Stimulated activated CD8-positive, alpha-beta memory T cell treated with anti-CD3 and anti-CD28 coated beads, Interleukin-2, amount 100 ng/mL, for 1 hour (primary cell): ENCODE measurements at places on chromosomes 2 and 18.

DNA sequence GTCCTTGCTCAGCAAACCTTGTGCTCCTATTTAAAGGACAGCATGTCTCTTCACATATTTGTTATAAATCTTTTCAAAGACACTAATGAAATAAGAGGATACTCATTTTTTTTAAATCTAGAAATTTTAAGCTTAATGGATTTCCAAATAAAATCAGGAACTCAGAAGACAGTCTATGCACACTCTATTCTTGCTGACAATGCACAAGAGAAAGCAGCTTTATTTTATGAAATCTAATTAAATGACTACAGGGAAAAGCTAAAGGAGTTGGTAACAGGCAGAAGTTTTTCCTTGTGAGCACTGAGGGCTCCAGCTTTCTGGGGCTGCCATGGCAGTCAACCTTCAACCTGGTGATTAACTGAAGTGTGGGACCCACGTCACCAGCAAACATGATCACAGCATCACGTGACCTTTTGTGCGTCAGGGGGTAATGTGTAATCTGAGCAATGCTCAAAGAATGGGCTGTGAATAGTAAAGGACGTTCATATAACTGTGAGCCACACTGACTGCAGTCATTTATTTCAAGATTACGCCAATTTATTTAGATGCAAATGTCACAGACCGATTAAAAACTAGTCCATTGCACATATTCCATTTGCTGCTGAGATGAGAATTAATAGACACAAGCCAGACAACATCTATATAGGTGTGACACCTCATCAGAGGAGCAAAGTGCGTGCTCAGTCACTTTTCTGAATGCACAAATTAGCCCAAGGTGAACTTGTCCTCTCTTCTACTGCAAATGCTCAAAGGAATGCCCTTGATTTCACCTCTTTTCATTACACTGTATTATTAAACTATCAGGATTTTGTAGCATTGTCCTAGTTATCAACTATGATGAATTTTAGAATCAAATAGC, 11.6 kb upstream of the DNER start:
- no peak for DNase-seq

DNA sequence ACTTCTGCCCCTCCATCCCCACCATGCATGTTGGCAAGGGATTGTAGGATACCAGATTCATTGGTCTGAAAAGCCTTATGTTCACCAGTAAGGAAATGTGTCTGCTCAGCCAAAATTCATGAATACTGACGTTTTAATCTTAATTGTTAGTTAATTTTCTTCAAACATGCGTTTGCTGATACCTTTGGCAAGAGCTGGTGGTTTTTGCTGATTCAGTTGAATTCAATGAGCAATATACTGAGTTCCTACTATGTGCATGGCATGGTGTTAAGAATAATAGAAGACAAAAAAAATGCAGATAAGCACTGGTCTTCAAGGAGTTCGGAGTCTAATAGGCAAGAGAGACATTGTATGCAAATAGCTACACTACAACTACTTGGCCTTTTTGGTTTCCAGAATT, 811.6 kb downstream of the BCL11A start:
- no peak for DNase-seq

DNA sequence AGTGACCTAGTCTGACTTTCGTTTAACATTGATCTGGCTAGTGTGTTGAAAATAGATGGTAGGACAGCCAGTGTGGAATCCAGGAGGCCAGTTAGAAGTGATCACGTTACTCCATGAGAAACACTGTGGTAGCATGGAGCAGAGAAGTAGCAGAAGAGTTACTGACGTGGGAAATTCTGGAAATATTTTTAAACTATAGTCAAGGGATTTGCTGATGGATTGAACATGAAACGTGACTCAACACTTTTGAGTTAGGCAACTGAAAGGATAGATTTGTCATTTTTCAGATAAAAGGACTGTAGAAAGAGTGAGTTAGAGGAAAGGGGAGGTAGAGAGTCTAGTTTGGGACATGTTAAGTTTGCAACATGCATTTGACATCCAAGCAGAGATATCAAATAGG, 130.4 kb downstream of the IRS1 start:
- no peak for DNase-seq

DNA sequence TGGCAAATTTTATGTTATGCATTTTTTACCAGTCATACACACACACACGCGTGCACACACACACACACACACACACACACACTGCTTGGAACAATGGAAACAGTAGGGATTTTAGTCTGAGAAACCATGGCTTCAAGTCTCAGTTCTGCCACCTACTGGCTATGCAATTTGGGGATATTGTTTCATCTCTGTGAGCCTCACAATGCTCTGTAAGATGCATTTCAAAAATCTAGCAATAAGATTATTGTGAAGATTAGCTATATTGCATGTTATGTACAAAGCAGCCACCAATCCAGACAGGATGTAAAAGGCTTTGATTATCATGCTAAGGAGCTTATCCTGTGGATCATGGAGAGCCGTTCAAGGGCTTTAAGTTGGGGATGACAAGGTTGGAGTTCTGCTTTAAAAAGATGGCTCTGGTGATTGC, 401.4 kb downstream of the NBAS start:
- no peak for DNase-seq

GRCh38 chr18:11950824-11951223, 30.5 kb upstream of the IMPA2 start:
- no peak for DNase-seq

GRCh38 chr2:80117401-80117800, 187.2 kb downstream of the LRRTM1 start:
- DNase-seq, result no peak

- DNase-seq, result no peak
These were observed 50.8 kb upstream of the TMEM87B start for GRCh38 chr2:112004253-112004645.

GRCh38 chr2:96623116-96623515, 15.0 kb downstream of the KANSL3 start:
- DNase-seq, result no peak

GRCh38 chr2:235300368-235301201, 193.3 kb upstream of the AGAP1 start:
- no peak for DNase-seq

GRCh38 chr2:174829550-174829949, 65.3 kb upstream of the CHRNA1 start:
- DNase-seq, result no peak

- DNase-seq, result no peak
These were observed 67.6 kb upstream of the ZCCHC2 start for GRCh38 chr18:62455222-62455621.

GRCh38 chr2:71561441-71562267, 108.3 kb downstream of the DYSF start:
- no peak for DNase-seq

GRCh38 chr2:28360058-28360717, 32.5 kb upstream of the FOSL2 start:
- no peak for DNase-seq

DNA sequence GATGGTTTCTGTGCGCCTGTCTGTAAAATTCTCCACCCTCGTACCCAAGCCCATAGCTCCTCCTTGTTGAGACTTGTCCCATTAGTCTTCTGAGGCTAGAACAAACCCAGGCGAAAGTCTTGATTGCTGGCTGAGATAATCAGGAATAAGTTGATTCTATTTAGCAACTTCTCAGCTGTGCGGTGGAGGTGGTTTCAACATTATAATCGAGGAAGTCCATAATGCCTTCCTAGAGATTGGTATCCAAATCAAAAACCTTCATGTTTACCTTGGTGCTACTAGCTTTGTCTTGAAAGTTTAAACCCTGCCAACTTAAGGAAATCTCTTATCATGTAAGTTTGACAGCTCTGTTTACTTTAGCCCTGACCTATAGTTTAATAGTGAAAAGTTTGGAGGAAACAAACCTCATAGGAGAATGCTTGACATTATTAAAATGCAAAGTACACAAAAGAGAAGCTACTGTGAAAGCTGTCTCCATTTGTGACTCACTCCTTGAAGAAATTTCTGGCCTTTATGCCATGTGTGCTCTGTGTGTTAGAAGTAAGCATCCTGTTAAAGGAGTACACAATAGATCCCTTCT, 36.6 kb upstream of the DSC1 start:
- no peak for DNase-seq

GRCh38 chr2:102837626-102838198, 75.9 kb downstream of the TMEM182 start:
- no peak for DNase-seq

GRCh38 chr2:163467251-163467630, 268.6 kb downstream of the FIGN start:
- no peak for DNase-seq

DNA sequence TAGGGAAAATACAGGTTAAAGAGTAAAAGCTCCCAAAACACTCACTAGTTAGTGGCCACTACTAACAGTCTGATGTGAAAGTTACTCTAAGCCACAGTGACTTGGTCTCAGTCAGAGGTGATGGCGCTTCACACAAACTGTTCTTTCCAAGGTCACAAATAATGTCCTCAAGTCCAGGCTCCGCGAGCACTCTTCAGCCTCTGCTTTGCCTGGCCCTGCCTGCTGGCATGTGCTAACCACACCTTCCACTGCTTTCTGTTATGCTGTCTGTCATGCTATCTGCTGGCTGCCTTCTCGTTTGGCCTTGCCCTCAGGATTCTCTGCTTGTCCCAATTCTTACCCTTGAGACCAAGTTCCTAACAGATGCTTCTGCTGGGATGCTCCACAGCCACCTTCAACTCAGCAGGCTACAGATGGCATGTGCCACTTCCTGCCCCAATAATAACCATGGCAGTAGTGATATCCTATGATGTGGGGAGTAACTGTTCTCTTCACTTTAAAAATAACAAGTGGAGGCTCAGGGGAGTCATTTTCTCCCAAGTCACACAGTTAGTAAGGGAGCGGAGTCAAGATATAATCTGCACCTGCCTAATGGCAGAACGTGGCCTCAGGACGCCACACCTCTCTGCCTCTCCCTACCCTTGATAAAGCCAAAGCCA, 75.7 kb downstream of the ZAP70 start:
- no peak for DNase-seq

- no peak for DNase-seq
These were observed 35.8 kb downstream of the GREB1 start for GRCh38 chr2:11569636-11570035.

DNA sequence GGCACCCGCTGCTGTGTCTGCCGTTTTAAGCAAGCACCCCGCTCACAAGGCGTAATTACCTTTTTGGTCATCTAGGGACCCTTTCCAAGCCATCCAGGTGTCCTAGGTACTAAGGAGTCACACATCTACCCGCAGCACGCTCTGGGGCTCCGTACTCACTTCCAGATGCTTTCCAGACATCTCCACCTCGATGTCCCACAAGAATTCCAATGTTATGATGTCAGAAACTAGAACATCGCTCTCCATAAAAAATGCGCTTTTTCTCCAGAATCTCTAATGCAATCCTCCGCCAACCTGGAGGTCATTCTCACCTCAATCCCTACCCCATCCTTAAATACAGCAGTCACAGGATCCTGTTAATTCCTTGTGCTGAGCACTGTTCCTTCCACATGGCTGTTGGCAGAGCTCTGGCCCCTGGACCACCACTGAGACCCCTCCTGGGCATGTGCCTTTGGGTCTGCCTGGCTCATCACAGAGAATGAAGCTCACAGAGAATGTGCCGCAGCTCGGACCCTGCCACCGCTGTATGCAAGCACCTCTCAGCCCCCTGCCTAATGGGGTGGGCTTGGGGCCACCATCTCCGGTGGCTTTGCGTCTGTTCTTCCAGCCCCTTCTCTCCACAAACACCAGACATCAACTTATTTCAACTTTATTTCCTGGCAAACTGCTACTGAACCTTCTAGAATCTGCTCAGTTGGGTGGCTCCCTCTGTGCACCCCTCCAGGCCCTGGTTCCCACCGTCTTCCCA, 4.6 kb upstream of the PXDN start:
- DNase-seq, result no peak

GRCh38 chr18:59055345-59056032, 84.2 kb upstream of the SEC11C start:
- no peak for DNase-seq

DNA sequence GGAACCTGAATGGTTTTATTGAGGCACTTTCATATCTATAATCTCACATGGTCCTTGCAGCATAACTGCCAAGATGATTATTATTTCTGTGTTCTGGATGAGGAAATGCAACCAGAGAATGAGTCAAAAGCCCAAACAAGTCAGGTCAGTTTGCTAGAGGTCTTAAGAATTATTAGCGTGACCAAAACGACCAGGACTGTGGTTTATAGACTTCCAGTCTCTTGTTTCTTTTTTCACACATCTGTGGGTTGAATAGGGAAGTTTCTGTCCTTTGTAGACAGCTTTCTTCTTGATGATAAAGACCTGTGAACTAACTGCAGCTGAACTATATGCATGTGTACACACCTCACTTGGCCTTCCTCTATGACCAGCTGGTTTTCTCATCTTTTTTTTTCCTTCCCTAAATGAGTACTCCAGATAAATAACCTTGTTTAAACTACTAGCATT, 13.9 kb downstream of the ADAM23 start:
- DNase-seq, result no peak

DNA sequence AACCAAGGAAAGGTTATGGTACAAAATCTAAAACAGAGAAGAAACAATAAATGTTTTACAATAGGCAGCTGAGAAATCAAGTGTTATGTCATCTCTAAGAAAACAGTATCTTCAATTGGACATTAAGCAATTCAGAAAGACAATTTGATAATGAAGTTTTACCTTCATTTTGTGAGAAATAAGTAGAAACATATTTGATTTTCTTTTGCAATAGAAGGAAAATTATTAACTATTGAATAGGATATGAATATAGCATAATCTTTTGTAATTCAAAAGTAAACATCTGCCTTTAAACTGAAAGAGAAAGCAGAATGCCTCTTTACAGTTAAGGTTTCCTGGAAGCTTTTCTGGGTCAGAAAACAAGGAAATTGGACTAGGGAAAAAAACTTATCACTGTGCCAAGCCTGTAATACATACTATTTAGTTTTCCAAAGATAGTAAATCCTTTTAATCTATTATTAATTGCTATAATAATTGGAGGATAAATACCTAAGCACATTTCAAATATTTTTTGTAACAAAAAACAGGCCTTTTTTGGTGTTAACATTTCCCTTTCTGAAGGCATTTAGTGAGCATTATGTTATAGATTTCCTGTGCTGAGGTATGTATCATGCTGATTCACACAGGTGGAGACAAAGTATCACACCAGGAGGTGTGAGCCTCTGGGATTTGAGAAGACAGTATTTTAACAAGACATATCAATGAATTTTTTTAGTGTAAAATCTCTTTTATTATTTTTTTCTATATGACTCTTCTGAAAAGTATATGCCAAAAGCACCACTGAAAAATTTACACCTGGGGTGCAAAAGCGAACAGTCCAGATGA, 947.0 kb upstream of the CDH2 start:
- no peak for DNase-seq

GRCh38 chr2:7736646-7737305, 819.6 kb downstream of the RNF144A start:
- no peak for DNase-seq

GRCh38 chr18:3603421-3604234, 153.7 kb downstream of the TGIF1 start:
- DNase-seq, result no peak

DNA sequence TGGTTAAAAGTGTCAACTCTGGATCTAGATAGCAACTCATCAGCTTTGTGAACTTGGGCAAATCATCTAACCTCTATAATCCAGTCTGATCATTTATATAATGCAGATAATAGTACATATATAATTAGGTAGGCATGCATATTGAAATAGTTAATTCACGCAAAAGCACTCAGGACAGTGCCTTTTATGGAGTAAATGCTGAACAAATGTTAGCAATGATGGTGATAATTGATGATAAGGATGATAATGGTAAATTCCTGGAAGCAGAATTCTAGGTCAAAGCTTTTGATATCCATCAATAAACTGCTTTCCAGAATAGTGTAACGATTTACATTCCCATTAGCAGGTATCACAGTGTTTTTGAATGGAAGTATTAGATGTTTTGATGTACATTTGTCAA, 59.7 kb upstream of the CYP26B1 start:
- no peak for DNase-seq

GRCh38 chr2:33342171-33342570, 134.3 kb upstream of the RASGRP3 start:
- no peak for DNase-seq
